ENCODE measurements at places on chromosomes 2 and 18.

DNA sequence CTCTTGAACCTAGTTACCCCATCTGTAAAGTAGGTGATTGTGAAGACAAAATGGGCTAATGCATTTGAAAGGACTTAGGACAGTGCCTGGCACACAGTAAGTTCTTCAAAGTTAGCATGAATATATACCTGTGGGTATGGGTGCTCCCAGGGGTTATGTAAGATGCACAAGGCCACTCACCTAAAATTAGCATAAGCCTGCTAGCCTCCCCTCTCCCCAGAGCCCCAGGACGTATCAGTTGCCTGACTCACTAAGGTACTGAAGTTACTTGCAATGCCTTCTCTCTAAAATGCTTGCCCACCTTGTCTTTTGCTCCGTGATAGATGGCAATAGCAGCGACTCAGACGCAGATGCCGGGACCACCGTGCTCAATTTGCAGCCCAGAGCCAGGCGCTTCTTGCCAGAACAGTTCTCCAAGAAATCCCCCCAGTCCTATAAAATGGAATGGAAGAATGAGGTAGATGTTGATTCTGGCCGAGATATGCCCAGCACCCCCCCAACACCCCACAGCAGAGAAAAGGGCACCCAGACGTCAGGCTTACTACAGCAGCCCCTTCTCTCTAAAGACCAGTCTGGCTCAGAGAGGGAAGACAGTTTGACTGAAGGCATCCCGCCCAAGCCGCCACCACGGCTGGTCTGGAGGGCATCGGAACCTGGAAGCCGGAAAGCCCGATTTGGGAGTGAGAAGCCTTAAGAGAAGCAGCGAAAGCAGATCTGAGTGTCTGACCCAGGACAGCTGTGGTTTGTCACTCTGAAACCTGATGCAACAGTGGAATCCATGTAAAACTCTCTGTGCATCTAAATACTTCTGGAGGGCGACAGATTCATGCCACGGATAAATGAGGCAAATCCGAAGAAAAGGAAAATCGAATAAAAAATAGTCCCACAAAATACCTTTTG, 53.8 kb upstream of the TMEM182 start:
- no peak for DNase-seq

DNA sequence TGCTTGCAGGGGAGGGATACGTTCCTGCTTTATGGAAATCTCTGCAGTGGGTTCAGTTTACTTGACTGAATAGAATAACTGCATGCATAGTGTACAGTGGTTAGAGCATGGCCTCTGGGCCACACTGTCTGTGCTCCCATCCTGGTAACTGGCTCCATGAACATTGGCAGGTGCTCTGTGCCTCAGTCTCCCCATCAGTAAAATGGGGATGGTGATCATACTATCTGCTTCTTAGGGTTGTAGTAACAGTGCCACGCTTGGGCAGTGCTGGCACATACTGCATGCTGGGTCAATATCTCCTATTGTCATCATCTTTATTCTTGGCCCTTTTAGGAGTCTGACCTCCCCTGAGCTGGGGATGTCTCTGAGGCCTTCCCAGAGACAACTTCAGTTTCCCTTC, 117.3 kb downstream of the CTIF start:
- no peak for DNase-seq

- no peak for DNase-seq
These were observed 11.8 kb downstream of the RND3 start for GRCh38 chr2:150475479-150476250.

GRCh38 chr18:72456802-72457201, 87.3 kb downstream of the CBLN2 start:
- DNase-seq = no peak

- DNase-seq = no peak
These were observed 32.6 kb upstream of the INSIG2 start for GRCh38 chr2:118055512-118056164.

DNA sequence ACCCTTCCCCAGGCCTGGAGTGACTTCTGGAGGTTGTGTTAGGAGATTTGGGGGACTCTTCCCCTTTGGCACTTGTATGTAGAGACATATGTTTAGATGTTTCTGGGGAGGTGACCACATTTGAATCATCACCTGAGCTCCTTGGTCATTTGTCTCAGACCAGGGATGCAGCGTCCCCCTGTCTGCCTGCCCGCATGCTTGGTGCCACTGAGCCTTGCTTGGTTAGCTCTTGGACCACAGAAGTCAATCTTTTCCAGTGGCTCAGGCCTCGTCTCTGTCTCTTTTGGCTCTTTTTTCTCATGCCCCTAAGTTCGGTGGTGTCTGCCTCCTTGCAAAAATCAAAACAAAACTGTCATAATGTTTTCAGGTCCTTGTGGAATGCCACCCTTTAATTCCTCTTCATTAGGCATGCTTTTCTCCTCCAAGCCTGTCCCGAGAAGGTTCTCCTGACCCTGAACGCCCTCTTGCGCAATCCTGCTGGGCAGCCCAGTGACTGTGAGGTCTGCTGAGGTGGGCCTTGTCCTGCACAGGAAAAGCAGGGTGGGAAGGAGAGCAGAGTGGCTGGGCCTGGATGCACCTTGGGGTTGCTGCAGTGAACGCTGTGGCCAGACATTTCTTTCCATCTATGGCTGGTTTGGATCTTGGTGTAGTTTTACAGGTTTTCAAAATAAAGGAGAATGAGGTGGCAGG, 24.9 kb downstream of the GLI2 start:
- DNase-seq = no peak

DNA sequence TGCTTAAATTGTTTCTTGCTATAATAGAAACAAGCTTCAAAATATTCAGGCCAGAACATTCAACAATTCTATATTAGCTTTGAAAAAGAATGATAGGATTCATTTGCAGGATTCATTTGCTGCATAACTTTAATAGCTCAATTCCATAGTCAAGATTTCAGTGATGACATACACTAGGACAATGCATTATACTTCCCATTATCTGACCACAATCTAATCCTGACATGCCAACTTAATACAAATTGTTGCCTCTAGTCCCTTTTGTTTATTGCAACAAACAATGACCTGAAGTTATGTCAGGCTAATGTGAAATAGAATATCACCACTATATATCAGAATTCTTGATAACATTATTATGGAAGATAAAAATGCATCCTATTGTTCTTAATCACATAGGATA, 169.4 kb downstream of the DNAH7 start:
- no peak for DNase-seq

DNA sequence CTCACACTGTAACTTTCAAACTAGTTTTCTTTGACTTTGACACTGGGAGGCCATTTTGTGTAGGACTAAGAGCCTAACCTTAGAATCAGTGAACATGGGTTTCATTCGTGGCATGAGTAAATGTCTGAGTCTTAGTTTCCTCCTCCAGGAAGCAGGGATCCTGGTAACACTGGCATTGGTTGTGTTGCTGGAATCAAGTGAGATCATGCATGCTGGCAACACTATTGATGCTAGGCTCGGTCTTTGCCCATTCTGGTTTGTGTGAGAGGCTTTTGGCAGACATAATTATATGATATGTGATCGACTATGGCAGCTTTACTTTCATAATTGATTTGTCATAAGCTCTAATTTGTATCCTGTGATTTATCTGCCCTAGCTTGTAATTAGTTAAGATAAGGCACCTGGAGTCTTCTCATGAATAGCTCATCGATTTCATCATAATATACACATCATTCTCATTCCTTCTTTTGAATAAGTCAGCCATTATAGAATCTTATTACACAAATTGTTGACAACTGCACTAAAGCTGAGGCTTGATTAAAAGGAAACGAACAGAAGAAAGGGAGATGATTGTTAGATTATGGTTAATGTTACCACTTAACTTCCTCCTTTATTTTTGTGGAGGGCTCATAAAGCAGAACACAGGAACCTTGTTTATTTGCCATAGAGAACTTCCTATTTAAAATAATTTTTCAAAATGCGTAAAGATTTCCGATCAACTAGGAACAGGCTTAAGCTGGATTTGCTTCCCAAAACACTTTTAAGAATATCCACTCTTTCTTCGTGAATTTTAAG, 12.6 kb downstream of the PPP1R1C start:
- no peak for DNase-seq

DNA sequence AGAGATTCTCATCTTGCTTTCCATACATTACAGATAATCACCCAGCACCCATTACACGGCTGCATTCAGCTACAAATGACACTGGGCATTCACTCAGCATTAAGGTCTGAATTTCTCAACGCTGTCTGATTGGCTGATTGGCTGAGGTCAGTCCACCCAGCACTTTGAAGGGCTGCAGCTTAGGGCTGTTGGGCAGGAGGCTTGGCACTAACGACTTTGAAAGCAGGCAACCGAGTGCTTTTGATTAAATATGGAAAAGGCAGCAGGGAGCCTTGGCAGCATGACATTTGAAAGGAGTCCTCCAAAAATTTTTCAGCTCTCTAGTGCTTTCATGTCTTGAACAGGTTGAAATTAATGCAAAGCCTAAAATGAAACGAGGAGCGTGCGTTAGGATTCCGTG, 253.0 kb downstream of the DCDC2C start:
- no peak for DNase-seq

DNA sequence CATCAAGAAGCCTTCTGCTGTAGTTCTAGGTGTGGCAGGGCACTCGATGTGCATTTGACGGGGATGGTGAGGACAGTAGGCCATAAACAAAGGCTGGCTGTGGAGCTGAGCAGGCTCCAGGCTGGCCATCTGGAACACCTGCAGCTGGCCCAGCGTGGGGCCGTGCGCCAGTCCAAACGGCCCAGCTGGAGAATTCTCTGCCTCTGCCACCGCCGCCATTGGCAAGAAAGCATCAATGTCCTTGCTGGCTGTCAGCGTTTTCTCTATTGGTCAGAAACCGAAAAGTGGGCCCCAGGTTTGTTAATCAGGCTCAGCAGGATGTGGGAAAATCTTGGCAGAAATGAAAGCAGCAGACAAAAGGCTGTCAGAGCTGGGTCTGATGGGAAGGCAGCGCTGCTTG, 24.0 kb upstream of the CTIF start:
- no peak for DNase-seq

DNA sequence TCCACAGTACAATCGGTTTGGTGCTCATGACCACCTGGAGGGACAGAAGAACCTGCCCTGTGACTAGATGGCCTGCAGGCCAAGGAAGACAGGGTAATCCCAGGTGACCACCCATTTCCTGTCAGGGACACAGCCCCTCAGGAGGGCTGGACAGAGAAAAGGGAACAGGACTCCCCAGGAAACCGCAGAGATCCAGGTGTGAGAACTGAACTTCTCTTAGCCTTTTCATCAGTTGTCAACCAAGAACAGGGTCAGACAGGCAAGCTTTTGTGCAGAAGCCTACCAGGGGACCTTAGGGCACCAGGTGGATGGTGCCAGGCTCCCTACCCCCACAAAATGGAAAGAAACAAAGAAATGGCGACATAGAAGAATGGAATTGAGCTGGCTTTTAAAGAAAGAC, 132.3 kb downstream of the HDAC4 start:
- no peak for DNase-seq

DNA sequence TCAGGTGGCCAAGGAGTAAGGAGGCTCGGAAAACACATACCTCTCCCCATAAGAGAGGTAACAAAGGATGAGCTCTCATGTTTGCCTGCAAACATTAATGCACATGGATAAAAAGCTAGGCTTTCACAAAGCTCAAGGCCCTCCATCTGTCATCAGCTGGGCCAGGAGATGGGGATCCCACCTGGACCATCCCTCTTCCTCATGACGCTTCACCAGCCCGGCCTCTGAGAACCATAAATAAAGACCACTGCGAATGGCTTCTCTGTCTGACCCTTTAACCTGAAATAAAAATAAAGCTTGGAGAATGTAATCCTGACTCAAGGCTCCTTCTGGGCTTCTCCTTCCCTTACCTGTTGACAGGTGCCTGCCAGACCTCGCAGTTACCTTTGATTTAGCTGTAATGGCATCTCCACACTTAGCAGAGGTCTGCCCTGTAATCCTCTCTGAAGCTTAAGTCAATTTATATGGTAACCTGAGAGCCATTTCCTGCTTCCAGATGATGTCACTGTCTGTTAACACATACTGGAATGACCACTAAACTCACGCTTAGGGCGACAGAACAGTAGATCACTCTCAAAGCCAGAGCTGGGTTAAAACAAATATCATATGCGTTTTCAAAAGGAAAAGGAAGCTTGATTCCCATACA, 29.3 kb upstream of the FOXI3 start:
- DNase-seq = no peak

DNA sequence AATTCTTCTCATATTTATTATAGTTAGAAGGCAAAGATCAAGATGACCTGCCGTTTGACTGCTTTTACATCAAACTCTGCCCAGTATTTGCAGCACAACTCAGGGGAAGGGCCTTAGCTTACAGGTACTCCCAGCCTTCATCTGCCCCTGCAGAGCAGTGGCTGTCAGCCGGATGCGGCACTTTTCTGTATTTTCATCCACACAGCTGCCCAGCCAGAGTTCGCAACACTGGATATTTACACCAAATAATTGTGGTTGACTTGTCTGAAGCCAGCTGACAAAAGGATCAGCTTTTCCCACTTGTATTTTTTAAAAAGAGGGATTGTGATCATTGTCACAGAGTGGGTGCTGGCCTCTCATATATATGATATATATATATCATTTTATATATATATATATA, 94.7 kb downstream of the FARSB start:
- no peak for DNase-seq

DNA sequence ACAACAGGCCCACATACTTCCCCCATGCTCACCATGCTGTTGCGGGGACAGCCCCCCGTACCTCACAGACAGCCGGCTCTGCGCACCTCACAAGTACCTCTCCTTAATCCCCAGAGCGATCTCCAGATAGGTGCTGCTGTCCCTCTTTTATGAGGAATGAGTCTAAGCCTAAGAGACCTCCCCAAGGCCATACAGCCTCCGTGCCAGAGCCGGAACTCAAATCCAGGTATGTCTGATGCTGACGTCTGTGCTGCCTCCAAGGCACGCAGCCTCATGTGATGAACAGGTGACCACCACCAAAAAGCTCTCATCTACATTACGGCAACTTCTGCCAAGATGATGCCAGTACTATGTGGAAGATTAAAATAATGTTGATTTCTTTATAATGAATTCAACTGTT, 85.2 kb downstream of the EIPR1 start:
- DNase-seq = no peak

- no peak for DNase-seq
These were observed 33.6 kb upstream of the LRP2 start for GRCh38 chr2:169395821-169396374.

- no peak for DNase-seq
These were observed 66.3 kb upstream of the NARS1 start for GRCh38 chr18:57687970-57688369.

GRCh38 chr2:186440506-186440905, 45.6 kb upstream of the ZC3H15 start:
- DNase-seq = no peak

DNA sequence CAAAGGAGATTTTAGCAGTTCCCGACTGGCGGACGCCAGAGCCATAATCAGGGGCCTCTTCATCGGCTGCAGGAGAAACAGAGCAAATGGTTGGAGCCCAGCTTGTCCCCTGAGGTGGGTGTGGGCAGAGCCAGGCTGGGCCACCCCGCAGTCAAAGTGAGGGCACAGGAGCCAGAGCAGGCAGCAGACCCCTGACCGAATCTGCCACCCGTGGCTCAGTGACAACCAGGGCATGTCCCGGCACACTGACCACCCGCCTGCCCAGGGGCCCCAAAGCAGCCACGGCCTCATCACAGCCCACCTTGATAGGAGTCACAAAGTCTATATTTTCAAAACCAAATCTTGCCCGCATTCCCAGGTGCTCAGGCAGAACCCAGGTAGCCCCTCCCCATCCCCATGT, 55.6 kb downstream of the AQP12A start:
- no peak for DNase-seq
